HuH-7.5 (cell line): ENCODE measurements at places on chromosomes 2 and 18.

GRCh38 chr2:197293252-197294007 is 17.1 kb downstream of the ANKRD44 start:
- no peak for DNase-seq

GRCh38 chr2:190876631-190877030 is 4.0 kb upstream of the GLS start:
- DNase-seq, result no peak

GRCh38 chr2:233101141-233101540 is 41.0 kb downstream of the INPP5D start:
- no peak for DNase-seq

DNA sequence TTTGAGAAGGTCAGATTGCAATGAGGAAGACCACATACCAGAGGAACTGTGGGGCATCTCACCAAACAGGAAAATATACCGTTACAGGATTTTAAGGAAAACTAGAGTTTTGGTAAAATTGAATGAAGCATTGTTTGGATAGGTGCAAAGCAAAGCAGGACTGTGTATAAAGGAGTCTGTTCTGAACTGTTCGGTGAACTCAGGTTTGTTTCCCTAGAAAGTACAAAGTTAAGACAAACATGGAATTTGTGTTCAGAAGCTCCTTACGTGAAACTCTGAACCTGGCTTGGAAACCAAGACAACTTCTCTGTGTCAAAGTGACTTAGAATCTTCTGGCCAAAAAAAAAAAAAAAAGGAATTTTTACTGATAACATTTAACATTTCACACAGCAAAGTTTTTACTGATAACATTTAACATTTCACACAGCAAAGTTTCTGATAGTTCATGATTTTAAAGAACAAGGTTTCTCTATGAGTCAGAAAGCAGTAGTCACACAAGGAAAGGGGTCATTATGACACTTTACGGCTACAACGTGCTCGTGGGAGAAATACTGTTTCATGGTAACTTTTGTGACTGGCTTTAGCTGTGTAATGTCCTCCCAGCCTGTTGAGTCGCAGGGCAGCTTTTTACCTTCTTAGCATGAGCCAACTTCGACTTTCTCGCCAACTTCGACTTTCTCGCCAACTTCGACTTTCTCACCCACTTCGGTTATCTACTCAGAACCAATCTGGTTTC is 21.2 kb upstream of the TET3 start:
- DNase-seq, result no peak

DNA sequence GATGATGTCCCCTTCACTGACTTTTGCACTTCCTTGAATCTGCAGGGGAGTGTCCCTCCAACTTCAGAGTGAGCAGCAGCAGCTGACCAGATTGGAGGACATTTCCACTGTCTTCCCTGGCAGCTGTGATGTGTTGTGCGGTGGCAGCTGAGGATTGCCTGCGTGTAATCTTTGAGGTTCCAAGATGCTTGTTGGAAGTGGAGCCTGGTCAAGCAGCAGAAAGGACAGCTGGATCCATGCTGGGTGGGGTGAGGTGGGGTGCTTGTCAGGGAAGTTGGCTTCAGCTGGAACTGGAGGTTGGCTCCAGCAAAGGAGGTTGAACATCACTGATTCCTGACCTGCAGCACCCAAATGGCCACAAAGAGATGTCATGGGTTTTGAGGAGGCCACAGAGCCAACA is 64.8 kb downstream of the ST3GAL5 start:
- no peak for DNase-seq

GRCh38 chr2:80105015-80105640 is 199.4 kb downstream of the LRRTM1 start:
- DNase-seq, result no peak

GRCh38 chr2:42424033-42424432 is 63.0 kb upstream of the COX7A2L start:
- DNase-seq, result no peak

DNA sequence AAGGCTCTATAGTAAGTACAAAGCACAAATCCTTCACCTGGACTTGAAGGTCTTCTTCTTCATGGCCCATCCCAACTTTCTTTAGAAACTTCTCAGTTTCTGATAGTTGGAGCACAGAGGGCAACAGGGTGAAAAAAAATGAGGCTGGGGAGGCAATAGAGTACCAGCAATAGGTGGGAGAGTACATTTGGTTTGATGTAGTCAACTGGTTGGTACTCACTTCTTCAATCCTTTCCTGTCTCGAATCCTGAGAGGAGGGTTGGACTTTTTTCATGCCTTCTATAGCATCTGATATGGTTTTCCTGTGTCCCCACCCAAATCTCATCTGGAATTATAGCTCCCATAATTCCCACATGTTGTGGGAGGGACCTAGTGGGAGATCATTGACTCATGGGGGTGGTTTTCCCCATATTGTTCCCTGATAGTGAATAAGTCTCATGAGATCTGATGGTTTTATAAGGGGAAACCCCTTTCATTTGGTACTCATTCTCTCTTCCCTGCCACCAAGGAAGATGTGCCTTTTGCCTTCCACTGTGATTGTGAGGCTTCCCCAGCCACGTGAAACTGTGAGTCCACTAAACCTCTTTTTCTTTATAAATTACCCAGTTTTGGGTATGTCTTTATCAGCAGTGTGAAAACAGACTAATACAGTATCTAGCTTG is 75.9 kb upstream of the LCLAT1 start:
- no peak for DNase-seq

DNA sequence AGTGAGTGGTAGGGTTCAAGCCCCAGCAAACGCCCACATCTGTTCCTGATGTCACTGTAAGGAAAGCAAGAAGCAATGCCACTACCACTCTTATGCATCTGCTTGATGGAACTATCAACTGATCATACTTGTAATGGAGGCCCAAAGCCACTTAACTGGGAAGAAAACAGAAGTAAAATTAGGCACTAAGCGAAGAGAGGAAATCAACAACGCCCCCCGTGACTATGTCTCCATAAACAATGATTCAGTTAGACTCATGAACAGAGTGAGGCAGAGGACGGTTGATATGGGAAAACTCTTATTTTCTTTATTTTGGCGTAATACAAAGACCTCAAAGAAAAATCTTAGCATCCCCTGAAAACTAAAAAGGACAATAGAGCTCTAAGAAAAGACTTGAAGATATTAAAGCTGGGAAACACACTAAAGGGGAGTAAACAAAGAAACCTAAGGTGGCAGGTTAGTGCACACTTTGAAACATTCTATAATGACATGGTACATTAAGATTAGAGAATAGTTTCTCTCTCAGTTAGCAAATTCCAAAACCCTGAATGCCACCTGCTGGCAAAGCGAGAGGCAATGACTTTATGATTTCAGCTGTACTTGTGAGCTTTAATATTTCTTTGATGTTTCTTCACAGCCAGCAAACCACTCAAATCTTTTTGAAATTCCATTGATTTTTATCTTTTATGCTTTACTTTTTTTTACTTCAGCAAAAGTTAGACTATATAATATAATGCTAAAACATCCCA is 86.5 kb downstream of the LRP2 start:
- no peak for DNase-seq

DNA sequence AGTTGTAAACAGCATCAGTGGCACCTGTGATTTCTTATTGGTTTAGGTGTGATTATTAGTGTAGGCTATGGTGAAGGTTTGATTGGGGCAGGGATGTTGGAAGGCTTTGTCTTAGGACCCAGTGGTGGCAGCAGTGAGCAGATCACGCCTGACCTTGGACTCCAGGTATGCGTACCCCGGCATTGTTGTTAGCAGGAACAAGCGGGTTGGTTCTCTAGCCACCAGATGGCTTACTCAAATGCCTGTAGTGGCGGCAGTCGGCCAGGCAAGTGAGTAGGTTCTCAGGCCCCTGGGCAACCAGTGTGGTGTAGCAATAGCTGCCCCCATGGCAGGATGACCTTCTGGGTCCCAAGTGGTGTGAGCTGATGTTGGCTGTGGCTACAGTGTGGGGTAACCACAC is 558.3 kb downstream of the KCNJ3 start:
- DNase-seq, result no peak

- DNase-seq, result no peak
These were observed 121.1 kb upstream of the ACAA2 start for GRCh38 chr18:49934457-49934856.

DNA sequence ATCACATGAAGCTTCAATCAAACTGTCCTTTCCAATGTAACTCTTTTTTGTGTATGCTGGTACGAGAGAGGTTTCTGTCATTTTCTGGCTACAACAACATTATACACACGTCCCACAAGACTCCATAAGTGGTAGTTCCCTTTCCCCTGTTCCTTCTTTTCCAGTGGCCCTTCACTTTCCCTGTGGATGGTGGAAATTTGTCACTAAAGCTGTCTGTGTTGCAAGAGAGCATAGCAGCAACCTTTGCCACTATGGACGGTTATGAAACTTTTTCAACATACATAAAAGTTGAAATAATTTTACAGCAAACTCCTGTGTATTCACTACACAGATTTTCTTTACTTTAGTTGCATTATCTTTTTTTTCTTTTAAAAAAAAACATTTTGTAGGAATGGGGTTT is 18.7 kb downstream of the DBI start:
- DNase-seq, result no peak

GRCh38 chr2:1041012-1041805 is 90.6 kb downstream of the SNTG2 start:
- no peak for DNase-seq

GRCh38 chr2:45904267-45904945 is 252.9 kb downstream of the PRKCE start:
- no peak for DNase-seq

- DNase-seq, result no peak
These were observed 67.5 kb downstream of the LTBP1 start for GRCh38 chr2:33014268-33014667.

DNA sequence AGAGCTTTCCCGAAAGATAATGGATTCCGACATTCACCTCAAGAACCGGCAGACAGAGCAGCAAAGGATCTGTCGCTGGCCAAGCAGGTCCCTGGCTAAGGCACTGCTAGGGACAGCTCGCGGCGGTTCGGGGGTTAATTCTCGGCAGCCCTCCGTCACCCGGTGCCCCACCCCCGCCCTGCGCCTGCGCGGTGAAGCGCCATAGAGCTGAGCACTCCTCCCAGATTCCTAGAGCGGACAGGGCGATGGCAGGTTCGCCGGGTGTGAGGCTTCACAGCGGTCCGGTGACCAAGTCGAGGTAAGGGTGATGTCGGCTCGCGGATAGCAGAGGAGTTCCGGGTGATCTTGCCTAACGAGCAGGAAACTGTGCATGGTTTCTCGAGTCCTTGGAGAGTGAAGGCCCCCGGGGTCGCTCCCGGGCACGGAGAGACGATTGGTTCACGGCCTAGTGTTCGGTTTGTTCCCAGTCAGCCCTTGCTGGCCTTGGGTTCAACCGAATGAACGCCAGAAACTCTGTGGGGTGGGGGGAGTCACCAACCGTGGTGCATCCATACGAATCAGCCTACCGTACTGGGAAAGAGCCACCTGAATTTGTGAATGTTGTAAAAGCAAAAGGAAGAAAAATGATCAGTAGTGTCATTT is at the start of gene ZSCAN30:
Gene ZSCAN30 (minus strand): TSS at position 136 of the 642 bp plus-strand sequence. CDS start 25,877 bp downstream, outside the sequence.
- DNase-seq, result peak; percentile 71

DNA sequence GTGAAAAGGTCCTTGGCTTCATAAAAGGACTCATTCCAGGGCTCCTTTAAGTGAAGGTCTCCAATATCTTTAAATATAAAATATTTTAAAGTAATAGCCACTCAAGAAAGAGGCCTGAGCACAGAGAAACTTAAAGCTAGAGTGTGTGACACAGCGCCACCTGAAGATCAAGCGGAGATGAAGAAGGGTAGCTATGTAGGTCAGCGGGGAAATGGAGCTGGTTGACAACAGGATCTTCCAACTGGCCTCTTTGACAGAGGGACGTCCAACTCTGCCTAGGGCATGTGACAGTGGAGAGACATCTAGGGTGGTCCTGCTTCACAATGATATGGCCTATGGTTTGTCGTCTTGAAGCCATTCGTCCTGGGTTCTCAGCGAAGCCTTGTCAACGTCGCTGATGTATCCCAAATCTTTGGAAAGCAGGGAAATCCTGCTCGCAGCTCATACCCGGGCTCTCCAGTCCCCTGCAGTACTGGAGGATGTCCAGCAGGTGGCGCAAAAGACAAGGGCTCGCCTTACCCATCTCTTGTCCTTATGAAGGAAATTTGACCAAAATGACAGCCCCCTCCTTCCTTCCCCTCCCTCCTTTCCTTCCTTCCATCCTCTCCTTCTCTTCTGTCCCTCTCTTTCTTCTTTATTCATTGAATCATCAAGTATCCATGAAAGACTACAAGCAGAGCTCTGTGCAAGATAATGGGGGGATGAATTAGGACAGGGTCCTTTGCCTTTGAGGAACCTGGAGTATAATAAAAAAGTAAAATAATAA is 59.6 kb downstream of the LONRF2 start:
- peak; percentile 70 for DNase-seq

DNA sequence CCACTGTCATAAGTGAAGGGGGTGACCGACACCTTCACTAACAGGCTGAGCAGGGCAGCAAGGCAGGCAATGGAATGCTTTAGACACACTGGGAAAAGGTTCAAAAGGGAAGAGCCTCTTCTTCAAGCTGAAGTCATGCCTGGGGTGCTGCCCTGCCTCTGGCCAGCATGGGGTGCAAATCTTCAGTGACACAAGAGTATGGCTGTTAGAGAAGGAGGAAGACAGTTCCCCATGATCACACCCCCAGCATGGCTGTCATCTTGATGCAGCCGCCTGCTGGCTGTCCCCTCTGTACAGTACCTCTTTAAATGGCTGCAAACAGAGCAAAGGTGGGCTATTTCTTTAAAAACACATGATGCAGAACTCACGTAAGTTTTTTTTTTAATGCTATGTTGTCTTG is 71.9 kb downstream of the INPP4A start:
- no peak for DNase-seq
